ENCODE measurements at places on chromosomes 2 and 18.

DNA sequence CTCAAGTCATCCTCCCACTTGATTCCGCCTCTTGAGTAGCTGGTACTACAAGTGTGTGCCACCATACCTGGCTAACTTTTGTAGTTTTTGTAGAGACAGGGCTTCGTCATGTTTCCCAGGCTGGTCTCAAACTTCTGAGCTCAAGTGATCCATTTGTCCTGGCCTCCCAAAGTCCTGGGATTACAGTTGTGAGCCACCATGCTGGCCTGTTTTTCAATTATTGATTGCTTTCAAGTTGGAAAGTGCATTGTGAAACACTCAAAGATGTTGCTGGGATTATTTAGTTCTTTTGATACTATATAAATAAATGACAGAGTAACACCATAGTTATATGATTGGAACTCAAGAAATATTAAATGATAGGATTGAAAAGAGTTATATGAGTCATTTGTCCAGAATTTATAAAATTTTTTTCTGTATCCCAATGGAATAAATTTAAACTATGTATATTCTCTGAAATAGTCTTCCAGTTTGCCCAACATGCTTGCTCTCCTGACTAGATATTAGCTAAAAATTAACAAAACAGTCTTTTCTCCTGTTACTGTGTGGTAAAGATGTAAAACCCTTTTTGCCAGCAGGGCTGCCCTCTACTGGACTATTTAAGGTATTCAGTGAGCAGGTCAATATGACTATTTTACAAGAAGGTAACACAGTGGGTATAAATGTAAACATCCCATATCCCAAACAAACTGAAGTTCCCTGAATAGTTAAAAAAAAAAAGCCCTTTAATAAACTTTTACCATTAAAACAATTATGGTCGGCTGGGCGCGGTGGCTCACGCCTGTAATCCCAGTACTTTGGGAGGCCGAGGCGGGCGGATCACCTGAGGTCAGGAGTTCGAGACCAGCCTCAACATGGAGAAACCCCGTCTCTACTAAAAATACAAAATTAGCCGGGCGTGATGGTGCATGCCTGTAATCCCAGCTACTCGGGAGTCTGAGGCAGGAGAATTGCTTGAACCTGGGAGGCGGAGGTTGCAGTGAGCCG is 42.7 kb downstream of the ACSL3 start:
- no peak overlapping the region for H3K4me3 ChIP-seq
- no peak overlapping the region for H3K27ac ChIP-seq
- DNase-seq: no peak
- no peaks in the 10 kb centered on the region for H3K27me3 ChIP-seq

GRCh38 chr2:33033606-33034081 is 86.9 kb downstream of the LTBP1 start:
- no peaks in the 10 kb centered on the region for H3K36me3 ChIP-seq
- peak overlapping the region; percentile 2 for H3K4me3 ChIP-seq
- no peaks in the 10 kb centered on the region for H3K27me3 ChIP-seq
- peak overlapping the region; percentile 56 for H3K27ac ChIP-seq

DNA sequence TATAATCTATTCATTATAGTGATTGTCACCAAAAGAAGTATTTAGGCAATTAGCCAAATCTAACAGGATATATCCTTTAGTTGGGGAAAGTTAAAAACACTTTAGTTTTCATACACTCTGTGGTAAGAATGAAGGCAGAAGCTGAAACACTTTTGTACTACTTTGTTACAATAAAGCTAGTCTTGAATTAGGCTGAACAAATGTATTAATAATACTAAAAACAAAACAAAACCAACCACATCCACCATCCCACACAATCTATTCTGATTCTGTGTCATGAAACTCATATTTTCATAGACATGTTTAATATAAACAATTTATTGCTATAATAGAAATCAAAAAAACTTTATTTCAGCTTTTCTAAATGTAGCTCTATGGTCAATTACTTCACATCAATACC is 508.8 kb downstream of the ZEB2 start:
- no peaks in the 10 kb centered on the region for H3K27me3 ChIP-seq
- no peak overlapping the region for H3K4me3 ChIP-seq
- no peak for DNase-seq
- H3K27ac ChIP-seq: no peak overlapping the region

DNA sequence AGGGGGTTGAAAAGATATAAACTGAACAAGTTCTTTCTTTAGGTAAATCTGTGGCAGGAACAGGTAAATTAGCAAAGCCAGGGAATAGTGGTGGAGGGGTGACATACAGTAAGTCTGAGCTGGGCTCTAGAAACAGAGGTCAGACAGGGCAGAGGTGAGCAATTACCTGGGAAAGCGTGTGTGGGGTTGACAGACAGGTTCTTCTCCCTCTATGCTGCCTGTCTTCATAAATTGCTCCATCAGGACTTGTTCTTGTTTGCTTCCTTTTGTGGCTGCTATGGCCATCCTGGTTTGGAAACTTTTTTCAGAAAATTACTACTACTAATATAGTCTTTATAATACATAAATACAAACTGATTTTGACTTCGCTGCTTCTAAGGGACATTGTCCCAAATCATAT is 3.4 kb upstream of the ANKRD12 start:
- H3K27me3 ChIP-seq: no peaks in the 10 kb centered on the region
- H3K4me3 ChIP-seq: no peak overlapping the region
- H3K27ac ChIP-seq: peak overlapping the region; percentile 26
- peaks cover 27% of the 10 kb centered on the region for H3K4me1 ChIP-seq
- no peak for DNase-seq

DNA sequence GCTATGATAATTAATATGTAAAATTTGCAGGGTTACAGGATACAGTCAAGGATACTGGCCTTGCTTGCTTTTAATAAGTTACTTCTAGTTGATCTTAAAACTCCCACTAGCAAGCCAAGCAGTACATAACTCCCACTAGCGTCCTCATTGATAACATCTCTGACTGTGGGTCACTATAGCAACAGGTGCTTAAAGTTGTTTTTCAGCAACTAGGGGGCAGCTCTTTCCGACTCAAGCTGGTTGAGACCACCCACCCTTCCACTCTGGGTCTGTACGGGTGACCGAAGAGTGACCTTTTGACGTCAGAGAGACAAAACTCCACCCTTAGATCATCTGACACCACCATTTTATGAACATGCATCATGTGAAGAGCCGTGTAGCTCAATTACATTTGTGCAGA is 208.6 kb downstream of the MYO1B start:
- DNase-seq: no peak
- no peaks in the 10 kb centered on the region for H3K36me3 ChIP-seq
- H3K27me3 ChIP-seq: no peaks in the 10 kb centered on the region

DNA sequence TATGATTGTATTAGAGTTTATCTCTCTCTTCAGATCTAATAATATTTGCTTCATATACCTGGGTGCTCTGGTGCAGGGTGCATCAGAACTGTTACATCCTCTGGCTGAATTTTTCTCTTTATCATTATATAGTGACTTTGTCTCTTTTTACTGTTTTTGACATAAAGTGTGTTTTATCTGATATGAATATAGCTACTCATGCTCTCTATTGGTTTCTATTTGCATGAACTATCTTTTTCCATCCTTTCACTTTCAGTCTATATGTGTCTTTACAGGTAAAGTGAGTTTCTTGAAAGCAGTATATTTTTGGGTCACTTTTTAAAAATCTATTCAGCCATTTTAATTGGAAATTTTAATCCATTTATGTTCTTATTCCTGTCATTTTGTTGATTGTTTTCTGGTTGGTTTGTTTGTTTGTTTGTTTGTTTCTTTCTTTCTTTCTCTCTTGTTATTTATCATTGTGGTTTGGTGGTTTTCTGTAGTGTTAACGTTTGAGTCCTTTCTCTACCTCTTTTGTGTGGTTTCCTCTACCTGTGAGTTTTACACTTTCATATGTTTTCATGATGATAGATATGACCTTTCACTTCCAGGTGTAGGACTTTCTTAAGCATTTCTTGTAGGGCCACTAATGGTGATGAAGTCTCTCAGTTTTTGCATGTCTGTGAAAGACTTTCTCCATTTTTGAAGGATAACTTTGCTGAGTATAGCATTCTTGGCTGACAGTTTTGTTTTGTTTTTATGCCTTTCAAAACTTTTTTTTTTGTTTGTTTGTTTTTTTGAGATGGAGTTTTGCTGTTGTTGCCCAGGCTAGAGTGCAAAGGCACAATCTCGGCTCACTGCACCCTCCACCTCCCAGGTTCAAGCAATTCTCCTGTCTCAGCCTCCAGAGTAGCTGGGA is 54.9 kb downstream of the CCNT2 start:
- no peaks in the 10 kb centered on the region for H3K27me3 ChIP-seq
- H3K36me3 ChIP-seq: no peaks in the 10 kb centered on the region
- H3K4me1 ChIP-seq: no peaks in the 10 kb centered on the region
- DNase-seq: no peak
- H3K27ac ChIP-seq: no peak overlapping the region

DNA sequence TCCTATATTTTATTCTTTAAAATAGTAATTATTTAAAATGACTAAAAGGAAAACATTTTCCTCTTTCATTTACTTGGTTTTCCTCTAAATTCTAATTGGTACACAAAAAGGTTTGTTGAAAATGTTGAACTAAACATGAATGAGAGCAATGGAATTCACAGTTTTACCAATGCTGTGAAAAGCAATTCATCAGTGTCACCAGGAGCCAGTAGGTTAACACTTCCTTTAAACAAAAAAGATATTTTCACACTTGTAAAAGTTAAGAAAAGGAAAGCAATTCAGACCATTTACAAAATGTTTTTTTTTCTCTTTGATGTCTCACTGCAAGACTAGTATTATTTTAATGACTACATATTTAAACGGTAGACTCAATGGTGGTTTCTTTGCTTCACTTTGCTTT is 341.6 kb downstream of the RIT2 start:
- DNase-seq: no peak
- no peak overlapping the region for H3K27ac ChIP-seq
- H3K36me3 ChIP-seq: no peaks in the 10 kb centered on the region
- no peak overlapping the region for H3K4me3 ChIP-seq
- H3K4me1 ChIP-seq: no peaks in the 10 kb centered on the region
- no peaks in the 10 kb centered on the region for H3K27me3 ChIP-seq

GRCh38 chr18:50711386-50711785 is 108.4 kb downstream of the MRO start:
- no peaks in the 10 kb centered on the region for H3K27me3 ChIP-seq
- no peak overlapping the region for H3K27ac ChIP-seq
- no peaks in the 10 kb centered on the region for H3K36me3 ChIP-seq
- DNase-seq: no peak
- no peak overlapping the region for H3K4me3 ChIP-seq
- no peaks in the 10 kb centered on the region for H3K4me1 ChIP-seq

GRCh38 chr2:30417253-30417652 is 29.8 kb upstream of the LCLAT1 start:
- H3K36me3 ChIP-seq: no peaks in the 10 kb centered on the region
- H3K27ac ChIP-seq: peak overlapping the region; percentile 45
- DNase-seq: peak; percentile 62

All from tibial nerve (tissue), 4 donors.